Stimulated activated naive B cell treated with anti-CD40 and anti-IgM and Interleukin-4, amounts not matched to agents 10 μg/mL and 1 μg/mL and 100 μg/mL, for 72 hours (primary cell): ENCODE measurements at places on chromosomes 1 and 21.

DNA sequence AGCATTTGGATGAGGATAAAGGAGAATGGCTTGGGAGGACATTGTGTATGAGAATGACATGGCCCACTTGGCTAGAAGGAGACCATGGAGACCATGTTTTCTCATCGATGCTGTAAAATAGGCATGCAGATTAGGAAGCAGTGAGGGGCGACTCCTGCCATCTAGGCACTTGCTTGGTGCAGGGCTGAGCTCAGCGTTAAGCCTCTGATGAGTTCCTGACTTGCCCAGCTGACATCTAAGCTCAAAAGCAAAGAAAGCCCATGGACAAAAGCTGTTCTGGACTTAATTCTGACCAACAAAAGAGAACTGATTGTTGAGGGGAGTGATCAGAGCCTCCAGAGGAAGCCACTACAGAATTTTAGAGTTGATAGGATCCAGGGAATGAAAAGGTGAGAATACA lies 74.5 kb downstream of the LRRN2 start:
- no peak for DNase-seq

GRCh38 chr1:70205071-70205433 lies 327 bp downstream of the LRRC40 start:
- no peak for DNase-seq

DNA sequence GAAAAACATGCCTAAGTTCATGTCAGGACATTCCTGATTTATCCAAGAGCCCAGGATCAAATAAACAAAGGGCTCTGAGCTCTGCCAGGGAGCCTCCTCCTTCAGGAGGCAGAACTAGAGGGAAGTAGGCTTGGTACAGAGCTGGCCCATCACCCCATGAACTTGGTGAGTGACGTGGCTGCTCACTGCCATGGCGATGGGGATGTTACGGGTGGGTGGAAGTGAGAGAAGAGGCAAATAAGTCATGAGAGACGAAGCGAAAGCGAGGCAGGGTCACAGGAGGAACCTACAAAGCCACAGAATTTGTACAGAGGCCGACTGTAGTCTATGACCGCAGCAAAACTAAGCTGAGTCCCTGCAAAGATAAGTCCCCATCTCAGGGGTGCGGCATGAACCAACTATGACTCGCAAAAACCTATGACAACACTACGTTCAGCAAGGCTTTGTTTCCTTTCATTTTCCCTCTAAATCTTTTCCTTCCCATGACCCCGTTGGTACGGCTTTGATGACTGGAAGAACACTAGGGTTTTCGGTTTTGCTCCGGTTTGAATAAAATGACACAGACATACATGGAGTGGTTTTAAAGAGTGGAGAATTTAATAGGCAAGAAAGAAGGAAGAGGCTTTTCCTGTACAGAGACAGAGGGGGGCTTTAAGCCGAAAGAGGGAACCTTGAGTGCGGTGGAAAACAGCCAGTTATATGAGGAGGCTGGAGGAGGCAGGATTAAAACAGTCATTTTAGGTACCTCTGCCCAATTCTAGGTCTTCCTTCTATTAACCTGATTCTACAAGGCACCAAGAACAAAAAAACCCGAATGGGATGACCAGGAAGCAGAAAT lies 74.1 kb downstream of the CD46 start:
- peak; percentile 91 for DNase-seq

- DNase-seq: no peak
Observed at GRCh38 chr1:25873120-25873519, 2.4 kb downstream of the PAQR7 start.

GRCh38 chr1:43282220-43283195 lies 2.9 kb downstream of the C1orf210 start:
- no peak for DNase-seq

- no peak for DNase-seq
Observed at GRCh38 chr1:179146476-179146875, 64.6 kb downstream of the TOR3A start.

DNA sequence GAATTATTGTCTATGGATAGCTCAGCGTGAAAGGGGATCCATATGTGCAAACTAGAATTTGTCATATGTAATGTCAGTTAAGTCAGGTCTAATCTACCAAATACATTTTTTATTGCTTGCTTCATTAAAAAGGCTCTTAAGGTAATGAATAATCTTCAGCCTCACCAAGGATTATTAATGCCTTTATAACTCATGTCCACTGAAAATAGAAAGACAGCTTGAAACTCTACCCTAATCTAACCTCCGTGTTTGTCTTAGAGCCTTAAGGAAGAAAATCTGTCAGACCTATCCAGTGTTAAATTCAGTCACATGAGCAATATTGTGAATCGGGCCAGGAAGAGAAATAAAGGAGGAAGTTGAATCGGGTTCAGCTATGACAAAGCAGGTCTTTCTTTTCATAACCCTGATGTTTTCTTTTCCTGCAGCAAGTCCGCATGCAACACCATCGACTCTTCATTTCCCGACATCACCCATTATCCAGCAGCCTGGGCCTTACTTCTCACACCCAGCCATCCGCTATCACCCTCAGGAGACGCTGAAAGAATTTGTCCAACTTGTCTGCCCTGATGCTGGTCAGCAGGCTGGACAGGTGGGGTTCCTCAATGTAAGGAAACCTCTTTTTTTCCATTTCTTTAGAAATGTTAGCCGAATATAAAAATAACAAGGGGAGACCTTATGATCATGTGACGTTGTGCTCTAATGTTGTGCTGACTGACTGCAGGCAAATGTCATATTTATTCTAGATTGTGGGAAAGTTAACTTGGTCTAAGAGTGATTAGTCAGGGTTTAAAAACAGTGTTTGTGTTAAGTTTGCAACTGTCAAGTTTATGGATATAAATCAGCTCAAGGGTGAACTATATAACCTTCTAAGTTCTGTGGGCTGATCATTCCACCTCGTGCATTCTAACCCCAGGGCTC lies 321.0 kb downstream of the TM2D1 start:
- no peak for DNase-seq

DNA sequence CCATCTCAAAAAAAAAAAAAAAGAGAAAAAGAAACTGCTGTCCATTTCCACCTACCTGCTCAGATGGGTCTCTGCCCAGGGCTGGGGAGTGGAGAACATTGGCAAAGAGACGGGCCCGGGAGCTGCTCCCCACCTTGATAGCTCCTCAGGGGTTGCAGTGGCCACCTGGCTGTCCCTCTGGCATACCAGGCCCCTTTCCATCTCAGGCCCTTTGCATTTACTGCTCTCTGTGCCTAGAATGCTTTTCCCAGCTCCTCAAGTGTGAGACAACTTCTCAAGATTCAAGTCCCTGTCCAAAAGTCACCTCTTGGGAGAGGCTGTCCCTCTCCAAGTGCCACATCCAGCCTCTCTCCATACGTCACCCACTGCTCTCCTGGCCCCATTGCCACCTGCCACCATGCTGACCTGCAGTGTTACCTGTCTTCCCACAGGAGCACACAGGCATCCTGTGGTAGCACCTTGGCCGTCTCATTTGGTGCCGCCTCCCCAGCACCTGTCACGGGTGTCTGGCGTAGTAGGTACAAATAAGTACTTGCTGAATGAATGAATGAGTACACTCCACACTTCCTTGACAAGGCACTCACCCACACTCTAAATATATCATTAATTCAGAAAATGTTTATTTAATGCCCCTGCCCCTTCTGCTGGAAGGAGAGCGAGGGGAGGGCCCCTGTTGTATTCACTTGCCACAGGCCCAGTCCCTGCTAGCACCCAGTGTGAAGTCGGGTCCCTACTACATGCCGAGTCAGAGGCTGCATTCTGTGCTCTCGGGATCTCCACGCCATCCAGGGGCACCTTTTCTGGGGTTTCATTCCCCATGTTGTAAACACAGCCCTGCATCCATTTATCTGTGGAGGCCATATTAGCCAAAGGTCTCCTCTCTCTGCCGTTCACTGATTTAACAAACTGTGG lies 48.8 kb downstream of the DISP3 start:
- no peak for DNase-seq

- DNase-seq: no peak
Observed at GRCh38 chr1:186839041-186839400, 10.3 kb downstream of the PLA2G4A start.

DNA sequence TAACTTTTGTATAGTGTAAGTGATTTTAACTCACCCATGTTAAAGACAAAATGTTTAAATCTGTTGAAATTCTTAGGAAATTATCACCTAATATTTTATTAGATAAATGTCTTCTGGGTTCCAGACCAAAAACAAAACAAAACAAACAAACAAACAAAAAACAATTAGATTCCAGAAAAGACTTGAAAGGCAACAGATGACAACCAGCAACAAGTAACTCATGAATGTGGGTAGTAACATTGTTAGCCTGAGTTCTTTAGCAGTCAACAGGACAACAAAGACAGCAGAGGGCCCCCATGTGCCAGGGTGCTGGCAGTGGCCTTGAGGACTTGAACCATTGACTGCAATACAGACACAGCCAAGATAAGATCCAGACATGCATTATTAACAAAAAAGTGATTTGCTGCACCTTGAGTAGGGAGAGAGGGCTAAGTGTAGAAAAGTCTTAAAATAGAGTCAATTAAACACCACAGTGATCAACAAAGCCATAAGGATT lies 2.4 kb upstream of the CD247 start:
- no peak for DNase-seq

- no peak for DNase-seq
Observed at GRCh38 chr21:16311229-16311628, 581.4 kb downstream of the USP25 start.

DNA sequence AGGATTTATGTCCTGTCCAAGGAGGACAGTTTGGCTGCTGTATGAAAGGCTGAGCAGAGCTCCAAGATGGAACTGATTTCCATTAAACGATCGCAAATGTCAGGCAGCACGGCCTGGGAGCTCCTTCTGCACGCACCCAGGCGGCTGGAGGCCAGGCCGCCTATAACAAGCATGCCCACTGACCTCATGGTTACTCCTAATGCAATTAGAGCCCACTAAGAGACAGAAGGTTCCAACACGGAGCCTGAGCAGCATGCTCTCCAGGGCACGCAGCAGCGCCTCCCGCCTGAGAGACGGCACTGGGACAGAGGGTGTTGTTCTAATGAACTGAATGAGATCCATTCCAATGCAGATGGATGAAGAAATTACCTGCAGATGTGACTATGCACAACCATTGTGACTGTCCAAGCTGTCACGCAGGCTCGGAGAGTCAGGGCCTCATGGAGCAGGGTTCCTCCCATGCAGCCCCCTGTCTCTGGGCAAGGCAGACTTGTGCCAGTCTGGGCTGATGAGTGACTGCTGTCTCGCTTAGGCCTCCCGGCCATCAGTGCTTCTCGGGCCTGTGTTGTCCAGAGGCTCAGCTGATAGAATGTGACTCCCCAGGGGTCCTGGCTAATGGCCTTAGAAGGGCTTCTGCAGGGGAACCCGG lies 25.2 kb upstream of the CDCA8 start:
- no peak for DNase-seq

- DNase-seq: no peak
Observed at GRCh38 chr1:207048041-207048440, 3.0 kb downstream of the YOD1 start.

GRCh38 chr1:219374046-219374566 lies 200.4 kb downstream of the LYPLAL1 start:
- DNase-seq: no peak

DNA sequence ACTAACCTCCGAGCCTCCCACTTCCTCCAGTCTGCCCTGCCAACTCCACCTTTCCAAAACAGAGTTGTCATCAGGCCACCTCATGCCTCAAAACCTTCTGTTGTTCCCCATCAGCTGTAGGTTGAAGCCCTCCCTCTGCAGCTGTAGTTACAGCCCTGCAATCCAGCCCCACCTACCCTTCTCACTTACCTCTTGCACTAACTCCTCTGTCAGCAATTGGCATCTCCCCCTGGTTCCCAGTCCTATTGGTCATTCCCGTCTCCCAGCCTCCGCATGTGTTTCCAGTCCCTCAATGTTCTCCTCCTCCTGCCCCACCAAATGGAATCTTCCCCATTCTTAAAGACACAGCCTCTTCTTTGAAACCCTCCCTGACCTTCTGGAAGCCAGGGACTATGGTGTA lies 100.1 kb upstream of the GCLM start:
- no peak for DNase-seq

DNA sequence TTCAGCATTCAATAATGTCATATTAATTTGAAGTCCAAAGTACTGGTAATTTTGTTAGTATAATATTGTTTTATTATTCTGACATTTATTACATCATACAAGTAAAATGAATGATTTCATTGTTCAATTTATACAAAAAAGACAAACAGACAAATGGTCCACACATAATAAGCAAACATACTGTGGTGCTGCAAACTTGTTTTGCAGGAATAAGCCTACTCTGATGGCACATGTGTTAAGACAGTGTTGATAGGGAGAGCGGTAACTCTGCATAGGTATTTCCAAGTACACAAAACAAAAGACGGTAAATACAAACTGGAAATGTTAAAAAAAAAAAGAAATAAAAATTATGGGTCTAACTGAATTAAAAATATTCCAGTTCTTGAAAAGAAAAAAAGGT lies 59.7 kb upstream of the DPYD start:
- DNase-seq: no peak

- DNase-seq: no peak
Observed at GRCh38 chr1:117359561-117360289, 7.5 kb upstream of the MAN1A2 start.

DNA sequence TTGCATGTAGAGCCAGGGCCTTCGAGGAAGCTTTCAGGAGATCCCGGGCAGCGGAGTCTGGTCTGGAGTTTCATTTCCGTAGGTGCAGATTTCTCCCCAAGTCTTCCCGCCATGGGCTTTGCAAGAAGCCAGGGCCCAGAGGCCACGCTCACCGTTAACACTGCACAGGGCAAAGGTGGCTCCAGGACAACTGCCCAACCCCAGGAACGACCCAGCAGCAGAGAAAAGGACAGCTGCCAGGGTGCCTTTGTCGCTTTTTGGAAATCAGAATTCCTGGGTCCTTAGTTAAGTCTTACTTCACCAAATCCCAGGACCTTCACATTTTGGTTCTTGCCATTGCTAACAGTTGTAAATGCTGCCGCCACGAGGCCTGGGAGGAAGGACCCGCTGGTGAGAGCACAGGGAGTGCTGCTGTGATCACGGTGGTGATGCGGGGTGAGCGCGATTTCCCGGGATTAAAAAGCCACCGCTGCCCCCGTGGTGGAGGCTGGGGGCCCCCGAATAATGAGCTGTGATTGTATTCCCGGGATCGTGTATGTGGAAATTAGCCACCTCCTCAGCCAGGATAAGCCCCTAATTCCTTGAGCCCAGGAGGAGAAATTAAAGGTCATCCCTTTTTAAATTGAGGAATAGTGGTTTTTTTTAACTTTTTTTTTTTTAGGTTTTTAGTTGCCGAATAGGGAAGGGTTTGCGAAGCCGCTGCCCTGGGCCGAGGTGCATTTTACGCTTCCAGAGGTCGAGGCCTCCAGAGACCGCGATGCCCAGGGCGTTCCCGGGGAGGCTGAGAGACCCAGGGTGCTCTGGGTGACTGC lies 8.2 kb downstream of the SIM2 start:
- no peak for DNase-seq

DNA sequence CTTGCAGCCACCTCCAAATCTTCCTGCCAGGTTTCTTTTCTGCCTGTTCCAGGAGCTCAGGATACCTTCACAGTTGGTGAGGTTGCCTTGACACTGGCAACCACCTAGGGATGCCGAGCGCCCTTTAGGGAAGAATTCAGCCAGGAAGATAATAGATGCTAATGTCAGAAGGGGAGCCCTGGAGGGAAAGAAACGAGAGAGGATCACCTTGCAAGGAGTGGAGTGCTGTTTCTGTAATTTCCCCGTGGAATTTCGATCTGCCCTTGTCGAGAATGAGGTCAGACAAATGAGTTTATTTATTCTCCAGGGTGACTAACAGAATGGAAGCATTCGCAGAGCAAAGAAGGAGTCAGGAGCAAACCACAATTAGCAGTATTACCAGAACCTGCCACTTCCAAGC lies 315.8 kb upstream of the KAZN start:
- no peak for DNase-seq
